CD4-positive, alpha-beta T cell treated with Interleukin-6 at 100 ng/mL for 8 hours (primary cell): ENCODE measurements at places on chromosomes 2 and 18.

DNA sequence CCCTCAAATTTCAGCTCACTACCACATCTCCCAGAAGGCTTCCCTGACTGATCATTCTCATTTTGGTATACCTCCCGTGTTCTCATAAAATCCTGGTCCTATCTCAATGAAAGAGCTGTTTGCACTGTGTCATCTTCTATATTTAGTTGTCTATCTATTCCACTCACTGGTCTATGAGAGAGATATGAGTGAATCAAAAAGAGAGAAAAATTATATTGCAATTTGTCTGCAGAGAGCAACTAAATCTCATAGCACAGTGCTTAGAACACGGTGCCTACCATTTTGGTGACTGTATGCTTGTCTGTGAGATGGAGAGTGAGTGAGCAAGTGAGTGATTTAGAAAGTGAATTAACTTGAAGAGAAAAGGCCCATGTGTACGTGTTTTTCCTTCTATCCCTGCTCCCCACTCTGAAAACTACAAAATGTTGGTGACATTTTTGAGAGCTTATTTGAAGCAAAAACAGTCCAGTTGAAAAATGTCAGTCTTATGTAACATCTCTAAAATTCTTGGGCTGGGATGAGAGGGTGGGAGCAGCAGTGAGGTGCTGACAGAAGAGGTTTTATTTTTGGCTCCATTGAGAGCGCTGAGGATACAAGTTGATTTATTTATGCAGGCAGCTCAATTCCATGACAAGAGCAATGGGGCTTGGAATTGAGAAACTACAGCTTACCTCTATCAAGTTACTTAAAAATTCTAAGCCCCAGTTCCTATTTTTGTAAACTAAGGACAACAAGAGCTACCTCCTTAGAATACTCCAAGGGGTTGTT lies 373.5 kb upstream of the CHST9 start:
- no peak for DNase-seq

- no peak for DNase-seq
These were observed 188.8 kb downstream of the SETBP1 start for GRCh38 chr18:44869533-44869932.

DNA sequence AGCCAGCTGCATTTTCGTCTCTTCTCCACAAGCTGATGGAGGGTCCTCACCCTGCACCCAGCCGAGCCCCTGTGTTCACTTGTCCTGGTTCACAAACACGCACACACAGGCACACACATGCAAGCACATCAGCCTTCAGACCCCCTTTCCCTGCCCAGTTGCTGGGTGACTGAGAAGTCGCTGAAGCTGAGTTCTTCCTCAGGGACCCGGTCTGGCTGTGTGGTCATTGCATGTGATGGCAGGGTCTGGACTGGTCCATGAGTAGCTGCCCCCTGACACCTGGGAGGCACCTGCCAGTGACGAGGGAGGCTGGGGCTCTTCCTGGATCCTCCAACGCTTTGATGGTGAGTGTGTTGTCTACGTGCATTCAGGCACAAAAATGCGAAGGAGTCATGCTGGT lies 546.1 kb upstream of the SALL3 start:
- DNase-seq: no peak

- DNase-seq: no peak
These were observed 35.2 kb downstream of the SPOPL start for GRCh38 chr2:138536740-138537139.

DNA sequence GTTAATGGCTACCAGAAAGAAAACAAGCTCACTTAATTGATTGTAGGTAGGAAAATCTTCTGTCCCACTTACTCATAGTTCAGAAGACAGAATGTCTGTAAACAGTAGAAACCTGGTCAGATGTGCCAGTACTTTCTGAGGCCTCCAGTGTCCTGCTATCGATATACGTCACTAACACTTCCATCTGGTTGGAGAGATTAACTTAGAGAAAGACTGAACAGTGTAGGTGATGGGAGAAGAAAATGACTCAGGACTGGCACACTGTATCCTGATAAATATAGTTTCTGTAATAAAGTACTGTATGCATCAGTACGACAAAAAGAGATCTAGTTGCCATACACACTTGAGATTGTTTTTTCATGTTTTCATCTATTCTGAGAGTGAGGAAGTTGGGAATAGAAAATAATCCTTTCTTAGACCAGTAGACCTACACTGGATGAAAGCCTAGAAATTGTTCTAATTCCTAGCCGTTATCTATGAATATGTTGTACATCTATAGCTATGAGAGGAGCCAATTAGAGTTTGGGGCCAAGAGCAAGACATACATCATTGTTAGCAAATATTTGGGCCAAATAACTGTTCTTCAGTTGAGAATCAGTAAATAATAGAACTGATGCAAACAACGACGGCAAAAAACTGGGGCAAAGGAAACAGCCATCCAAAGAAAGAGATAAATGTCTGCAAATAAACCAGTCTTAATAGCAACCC lies 105.9 kb downstream of the NAT8 start:
- no peak for DNase-seq

DNA sequence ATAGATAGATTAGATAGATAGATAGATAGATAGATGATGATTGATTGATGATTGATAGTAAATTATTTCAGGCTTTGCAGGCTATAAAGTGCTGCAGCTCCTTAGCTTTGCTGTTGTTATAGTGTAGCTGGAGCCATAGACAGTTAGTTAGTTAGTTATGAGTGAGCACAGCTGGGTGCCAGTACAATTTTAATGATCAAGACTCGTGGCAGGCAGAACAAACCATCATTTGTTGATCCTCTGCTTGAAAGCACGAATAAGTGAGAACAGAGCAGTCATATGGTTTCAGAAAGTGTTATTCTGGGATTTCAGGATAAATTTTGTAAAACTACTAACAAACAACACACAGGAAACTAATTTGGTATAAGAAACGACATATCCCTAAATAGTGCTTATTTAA lies 53.9 kb downstream of the THOC1 start:
- DNase-seq: no peak

DNA sequence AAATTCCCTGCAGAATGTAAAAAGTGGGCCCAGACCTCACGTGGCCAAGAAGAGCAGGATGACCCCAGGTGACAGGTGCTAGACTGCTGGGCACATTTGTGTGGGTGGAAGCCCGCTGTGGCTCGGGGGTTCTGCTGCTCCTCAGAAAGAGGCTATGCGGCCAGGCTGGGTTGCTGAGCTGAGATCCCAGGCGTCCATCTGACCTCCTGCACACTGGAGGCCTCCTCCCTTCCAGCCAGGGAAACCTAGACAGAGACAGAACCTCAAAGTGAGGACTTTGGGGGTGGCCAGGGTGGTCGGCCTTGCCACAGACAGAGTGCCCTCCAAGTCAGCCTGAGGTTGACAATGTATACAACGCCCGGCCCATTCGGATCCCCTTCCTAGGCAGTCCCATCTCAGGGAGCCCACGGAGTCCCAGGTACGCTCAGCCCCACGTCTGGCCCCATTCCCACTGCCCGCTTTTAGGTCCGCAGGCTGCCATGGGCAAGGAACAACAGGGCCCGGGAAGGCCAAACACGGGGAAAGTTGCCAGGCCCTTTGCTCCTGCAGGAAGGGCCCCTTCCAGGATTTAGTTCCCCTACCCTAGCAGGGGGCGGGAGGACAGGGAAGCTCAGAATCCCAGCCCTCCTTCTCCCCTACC lies 75.6 kb downstream of the KIAA2012 start:
- no peak for DNase-seq

- DNase-seq: no peak
These were observed 63.4 kb upstream of the OTOS start for GRCh38 chr2:240203788-240204270.

GRCh38 chr18:79597831-79598632 lies 81.6 kb upstream of the CTDP1 start:
- DNase-seq: no peak

- no peak for DNase-seq
These were observed 115.6 kb downstream of the SMAD7 start for GRCh38 chr18:48835119-48835518.

GRCh38 chr2:204586444-204587180 lies 41.3 kb downstream of the PARD3B start:
- DNase-seq: no peak

GRCh38 chr2:57544624-57545023 lies 502.0 kb upstream of the VRK2 start:
- DNase-seq: no peak

DNA sequence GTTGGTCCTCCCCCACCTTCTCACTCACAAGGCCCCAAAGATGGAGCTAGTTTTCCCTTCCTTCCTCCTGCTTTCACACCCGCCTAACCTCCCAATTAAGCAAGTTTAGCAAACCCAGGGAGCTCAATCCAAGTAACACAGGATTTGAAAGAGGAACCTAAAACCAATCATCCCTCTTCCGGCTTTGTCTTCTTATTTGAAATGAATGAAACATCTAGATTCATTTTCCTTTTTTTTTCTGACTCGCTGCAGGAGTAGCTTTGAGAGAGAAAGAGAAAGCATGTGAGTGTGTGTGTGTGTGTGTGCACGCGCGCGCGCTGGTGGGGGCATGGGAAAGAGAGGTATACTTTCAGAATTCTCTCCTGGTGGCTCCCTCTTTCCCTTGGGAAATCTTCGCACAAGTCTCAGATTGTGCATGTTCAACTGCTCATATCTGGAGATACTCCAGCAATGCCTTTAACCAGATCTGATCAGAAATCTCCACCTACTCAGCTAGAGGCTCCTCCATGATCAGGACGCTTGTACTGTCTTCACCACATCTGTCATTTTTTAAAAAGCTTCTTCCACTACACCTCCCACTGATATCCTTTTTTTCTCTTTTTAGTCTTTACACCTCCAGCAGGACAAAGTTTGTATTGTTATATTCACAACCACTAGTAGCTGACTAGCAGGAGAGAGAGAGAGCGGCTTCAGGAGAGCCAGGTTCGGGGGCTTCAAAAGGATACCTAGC lies 1.7 kb downstream of the SLC8A1 start:
- DNase-seq: no peak

- DNase-seq: no peak
These were observed 37.9 kb downstream of the B4GALT6 start for GRCh38 chr18:31646332-31647126.

GRCh38 chr2:218008060-218009040 lies 5.6 kb upstream of the TNS1 start:
- DNase-seq: no peak

- no peak for DNase-seq
These were observed 4.0 kb upstream of the ZFP36L2 start for GRCh38 chr2:43230351-43230885.

GRCh38 chr2:208545403-208546042 lies 138.9 kb downstream of the PTH2R start:
- no peak for DNase-seq

- DNase-seq: no peak
These were observed 6.6 kb downstream of the SH3RF3 start for GRCh38 chr2:109135359-109136197.

GRCh38 chr2:38744399-38744780 lies 6.8 kb downstream of the SRSF7 start:
- DNase-seq: no peak

- DNase-seq: peak; percentile 1
These were observed 112.2 kb downstream of the OSBPL6 start for GRCh38 chr2:178306352-178307073.

GRCh38 chr2:181738563-181738962 lies 58.2 kb upstream of the NEUROD1 start:
- DNase-seq: no peak

DNA sequence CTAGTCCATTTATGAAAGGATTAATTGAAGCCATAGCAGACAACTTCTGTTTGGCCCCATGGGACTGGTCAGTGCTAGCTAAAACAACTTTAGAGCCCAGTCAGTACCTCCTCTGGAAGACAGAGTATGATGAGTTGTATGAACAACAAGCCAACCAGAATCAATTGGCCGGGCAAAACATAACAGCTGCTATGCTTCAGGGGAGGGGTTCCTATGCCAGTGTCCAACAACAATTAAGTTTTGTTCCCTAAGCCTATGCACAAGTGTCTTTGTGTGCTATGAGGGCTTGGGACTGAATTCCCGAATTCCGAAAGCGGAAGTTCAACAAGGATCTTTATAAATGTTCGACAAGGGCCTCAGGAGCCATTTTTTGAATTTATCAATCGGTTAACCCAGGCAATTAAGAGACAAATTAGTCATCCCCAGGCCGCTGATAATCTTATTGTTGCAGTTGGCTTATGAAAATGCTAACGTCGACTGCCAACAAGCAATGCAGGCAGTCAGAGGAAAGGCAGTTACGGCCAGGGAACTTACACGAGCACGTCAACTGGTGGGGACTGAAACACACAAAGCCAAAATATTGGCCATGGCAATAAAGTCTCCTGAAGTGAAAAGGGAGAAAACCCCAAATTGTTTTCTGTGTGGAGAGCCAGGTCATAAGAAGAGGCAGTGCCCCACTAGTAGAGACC lies 57.9 kb downstream of the ZNF638 start:
- no peak for DNase-seq
